Stimulated activated CD4-positive, alpha-beta T cell treated with anti-CD3 and anti-CD28 coated beads, Interleukin-15, amount 100 ng/mL, for 24 hours (primary cell): ENCODE measurements at places on chromosomes 4 and X.

DNA sequence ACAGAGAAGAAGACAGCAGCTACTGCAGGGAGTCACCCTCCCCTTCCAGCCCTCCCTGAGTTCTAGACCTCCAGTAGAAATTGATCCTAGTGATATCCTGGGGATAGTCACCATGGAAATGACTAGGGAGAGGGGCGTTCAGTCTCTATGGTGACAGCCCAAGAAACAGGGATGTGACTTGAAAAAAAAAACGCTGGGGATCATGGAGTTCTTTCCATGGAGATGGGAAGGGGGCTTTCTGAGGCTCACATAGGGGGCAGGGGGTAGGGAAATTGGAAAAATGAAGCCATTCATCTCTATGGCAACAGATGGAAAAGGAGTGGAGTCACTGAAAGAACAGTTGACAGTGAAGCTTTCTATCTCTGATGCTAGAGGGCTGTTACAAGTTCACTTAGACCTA, 28.0 kb upstream of the IGBP1 start:
- DNase-seq, result no peak

GRCh38 chr4:114226968-114227760, 247.7 kb upstream of the ARSJ start:
- no peak for DNase-seq

GRCh38 chr4:159177265-159178150, 74.6 kb downstream of the RAPGEF2 start:
- no peak for DNase-seq

- DNase-seq, result no peak
Measured at GRCh38 chrX:29634516-29634915, 580.8 kb upstream of the MAGEB2 start.

GRCh38 chr4:168797738-168798375, 212.2 kb downstream of the CBR4 start:
- DNase-seq, result no peak

DNA sequence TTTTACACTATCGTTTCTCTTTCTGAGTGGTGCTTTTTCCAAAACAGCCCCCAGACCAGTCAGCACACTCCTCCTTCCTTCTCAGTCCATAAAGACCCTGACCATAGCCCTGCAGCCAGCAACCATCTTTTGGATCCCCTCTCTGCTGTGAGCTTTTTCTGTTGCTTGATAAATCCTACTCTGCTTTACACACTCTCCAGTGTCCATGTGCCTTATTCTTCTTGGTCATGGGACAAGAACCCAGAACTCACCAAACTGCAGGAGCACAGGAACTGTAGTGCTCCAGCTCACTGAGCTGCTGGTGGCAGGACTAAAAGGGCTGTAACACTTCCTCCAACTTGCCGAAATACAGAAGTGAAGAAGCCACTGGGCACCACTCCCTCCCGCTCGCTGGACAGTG, 32.5 kb downstream of the COX18 start:
- no peak for DNase-seq

DNA sequence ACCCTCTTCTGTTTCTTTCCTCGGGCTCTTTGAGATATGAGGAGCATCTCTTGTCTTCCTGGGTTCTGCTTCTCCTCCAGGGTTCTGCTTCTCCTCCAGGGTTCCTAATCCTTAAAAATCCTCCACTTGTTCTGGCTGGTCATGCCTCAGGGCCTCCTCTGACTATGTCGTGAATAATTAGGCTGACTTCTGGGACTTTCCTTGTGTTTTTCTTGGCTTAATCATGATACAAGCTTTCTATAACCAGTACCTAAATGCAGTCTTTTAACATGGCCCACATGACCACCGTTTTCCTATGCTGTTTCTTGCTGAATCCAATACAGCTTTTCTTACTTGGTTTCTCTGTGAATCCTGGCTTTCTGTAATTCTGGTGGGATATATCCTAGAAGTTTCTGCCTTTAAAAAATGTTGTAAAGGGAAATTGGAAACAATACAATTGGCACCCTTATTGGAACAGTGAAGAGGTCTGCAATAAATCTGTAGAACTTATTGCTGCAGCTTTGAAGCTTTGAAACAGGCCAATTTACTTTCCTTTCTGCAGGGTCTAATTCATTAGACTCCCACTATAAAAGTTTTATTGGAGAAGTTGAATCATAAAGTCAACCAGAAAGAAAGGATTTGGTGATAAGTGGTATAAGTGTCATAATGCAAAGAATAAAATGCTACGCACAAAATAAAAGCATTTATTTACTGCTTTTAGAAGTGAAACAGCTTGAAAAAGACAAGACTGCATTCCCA, 213.1 kb downstream of the UGT8 start:
- DNase-seq, result no peak

- no peak for DNase-seq
Measured at GRCh38 chr4:188107931-188108843, 1.2 kb downstream of the TRIML2 start.

GRCh38 chr4:152039691-152040090, 278.9 kb upstream of the GATB start:
- DNase-seq, result no peak

DNA sequence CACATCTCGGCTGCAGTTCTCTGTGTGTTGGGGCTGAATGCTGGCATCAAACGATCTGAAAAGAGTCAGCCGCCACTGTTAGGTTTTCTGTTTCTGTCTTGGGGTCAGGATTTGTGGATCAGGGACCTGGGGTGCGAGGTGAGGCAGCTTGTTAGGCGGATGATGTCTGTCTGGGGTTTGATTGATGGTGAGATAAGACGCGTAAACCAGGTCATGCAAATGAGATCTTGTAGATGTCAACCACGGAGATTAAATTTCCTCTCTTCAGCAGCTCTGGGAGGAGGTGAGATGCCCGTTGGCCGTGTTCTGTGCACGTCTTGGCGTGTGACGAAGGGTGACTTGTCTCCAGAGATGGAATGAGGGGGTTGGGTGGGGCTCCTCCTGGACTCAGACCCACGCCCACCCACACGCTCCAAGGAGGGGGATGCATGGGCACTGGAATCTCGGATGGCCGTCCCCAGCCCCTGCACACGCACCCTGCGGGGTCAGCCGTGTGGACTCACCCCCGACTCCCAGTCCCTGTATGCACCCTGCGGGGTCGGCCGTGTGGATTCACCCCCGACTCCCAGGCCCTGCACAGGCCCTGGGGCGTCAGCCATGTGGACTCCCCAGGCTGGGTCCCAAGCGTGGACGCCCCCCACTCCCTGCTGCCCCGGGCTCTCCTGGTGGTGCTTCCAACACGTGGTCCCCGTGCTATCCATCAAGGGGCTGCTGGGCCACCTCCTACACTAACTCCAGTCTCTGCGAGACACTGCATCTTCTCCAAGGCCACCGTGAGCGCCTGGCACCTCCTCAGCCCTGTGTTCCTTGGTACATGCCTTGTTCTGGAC, 16.0 kb upstream of the UVSSA start:
- DNase-seq, result peak; percentile 74

DNA sequence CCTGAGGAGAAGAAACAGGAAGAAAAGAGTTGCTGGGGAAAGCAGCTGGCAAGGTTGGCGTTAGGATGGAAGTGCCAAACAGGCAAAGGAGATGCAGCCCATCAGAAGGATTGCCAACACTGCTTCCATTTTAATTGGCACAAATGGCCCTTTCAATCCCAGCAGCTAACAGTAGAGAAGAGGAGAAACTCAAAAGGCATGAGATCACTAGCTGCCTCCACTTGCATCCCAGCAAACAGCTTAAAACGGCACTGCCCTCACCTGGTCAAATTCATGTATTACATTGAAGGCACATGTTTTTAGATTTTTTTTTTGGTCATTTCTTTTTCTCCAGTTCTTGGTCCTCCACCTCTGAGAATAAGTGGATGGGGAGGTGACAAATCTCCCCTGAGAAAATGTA, 14.9 kb upstream of the LOC101059915 start:
- peak; percentile 68 for DNase-seq

DNA sequence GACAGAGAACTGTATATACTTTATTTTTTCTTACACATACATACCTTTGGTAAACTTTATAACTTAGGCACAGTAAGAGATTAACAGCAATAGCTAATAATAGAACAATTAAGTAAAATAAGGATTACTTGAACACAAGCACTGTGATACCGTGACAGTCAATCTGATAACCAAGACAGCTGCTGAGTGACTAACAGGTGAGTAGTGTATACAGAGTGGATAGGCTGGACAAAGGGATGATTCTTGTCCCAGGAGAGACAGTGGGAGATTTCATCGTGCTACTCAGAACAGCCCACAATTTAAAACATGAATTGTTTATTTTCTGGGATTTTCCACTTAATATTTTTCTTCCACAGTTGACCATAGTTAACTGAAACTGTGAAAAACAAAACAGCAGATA, 411.8 kb downstream of the PPP1R2C start:
- no peak for DNase-seq

DNA sequence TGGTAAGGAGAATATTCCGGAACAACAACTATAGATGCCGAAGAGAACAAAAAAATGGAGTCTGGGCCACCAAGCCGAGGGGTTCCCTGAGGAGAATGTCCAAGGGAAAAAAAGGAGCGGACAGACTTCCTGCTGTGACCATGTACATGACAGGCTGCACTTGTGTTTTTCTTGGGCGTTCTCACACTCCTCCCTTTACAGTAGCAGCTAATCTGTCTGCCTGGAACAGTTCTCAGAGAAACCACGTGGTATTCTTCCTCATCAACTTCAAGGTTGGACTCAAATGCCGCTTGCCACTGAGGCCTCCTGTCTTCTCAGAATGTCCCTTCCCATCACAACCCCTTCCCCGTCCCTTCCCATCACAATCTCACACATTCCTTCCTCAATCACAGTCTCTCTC, 30.8 kb upstream of the MTNR1A start:
- no peak for DNase-seq

DNA sequence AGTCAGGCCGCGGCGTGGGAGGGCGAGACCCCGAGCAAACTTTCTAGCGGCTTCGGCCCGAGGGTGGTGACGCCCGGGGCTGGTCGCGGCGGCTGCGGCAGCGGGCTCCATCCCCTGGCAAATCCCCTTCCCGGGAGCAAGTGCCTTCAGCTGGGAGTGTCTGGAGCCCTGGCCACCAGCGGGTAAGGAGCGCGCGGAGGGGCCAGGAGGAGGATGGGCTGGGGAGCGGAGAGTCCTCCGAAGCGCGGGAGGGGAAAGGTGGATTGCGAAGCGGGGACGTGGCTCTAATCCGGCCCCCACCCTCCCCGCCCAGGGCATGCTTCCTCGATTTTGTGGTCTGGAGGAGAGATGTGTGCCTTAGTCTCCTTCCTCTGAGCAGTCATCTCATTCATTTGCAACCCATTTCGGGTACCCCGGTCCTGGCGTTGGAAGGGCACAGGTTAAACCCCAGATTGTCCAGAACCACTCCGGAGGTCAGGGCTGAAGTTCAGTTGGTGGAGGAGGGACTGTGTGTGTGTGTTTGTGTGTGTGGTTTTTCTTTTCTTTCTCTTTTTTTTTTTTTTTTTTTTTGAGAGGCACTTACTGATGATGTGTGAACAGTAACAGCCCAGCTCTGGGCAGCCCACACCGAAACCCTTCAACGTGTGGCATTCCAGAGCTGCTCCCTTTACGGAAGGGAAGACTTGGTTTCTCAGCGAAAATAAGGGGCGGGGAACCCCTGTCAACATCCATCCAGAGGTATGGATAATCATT, 516 bp downstream of the SGMS2 start:
- DNase-seq, result no peak

GRCh38 chr4:101279377-101279871, 67.9 kb downstream of the PPP3CA start:
- no peak for DNase-seq

- DNase-seq, result no peak
Measured at GRCh38 chr4:71487344-71487920, 148.6 kb downstream of the SLC4A4 start.

DNA sequence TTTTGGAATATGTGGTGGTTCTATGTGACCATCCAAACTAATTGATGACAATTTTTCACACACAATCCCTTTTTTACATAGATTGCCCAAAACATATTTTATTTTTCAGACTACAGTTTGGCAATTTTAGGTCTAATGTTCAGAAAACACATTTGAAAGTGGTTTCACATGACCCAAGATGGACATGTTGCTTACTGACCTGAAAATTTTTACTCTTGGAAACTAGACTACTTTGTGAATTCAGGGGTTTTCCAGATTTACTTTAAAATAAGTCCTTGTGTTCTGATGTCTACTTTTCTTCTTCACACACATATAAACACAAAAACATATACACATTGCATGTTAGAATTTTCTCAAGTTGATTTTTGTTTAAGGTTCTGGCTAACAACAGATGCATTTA, 79.5 kb downstream of the HMGB2 start:
- no peak for DNase-seq

DNA sequence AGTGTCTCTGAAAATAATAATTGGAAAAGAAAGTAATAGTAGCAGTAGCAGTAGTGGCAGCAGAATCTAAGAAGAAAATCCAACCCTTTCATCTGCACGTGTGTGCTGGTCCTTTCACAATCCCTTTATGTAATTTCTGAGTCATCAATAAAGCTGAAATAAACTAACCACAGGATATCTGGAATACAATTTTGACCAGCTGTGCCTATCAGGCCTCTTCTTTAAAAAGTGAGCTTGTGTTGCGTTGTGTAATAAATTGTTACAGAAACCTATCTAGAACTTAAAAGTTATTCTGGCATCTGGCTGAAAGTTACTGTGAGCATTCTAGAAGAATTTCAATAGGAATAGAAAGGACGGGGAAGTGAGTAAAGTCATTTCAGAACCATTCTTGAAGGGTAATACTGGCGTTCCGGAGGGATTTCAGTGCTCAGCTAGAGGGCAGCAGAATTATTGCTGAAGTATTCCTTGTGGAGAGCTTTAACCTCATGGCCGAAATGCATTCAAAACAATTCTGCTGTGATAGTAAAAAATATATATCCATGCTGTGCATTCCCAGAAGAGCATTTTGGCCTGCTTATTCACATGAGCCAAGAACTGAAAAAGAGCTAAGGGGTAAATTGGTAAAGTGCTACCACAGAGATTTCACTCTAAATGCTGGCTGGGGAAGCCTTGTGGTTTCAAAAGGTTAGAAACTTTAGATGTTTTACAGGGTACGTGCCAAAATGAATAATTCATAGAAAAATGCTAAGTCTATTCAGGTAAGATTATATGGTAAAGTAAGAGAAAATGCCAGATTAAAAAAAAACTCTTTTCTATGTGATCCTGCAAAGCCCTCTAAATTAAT, 260.6 kb downstream of the NKX6-1 start:
- no peak for DNase-seq

- DNase-seq, result no peak
Measured at GRCh38 chr4:140234697-140235060, 80.7 kb upstream of the MAML3 start.

DNA sequence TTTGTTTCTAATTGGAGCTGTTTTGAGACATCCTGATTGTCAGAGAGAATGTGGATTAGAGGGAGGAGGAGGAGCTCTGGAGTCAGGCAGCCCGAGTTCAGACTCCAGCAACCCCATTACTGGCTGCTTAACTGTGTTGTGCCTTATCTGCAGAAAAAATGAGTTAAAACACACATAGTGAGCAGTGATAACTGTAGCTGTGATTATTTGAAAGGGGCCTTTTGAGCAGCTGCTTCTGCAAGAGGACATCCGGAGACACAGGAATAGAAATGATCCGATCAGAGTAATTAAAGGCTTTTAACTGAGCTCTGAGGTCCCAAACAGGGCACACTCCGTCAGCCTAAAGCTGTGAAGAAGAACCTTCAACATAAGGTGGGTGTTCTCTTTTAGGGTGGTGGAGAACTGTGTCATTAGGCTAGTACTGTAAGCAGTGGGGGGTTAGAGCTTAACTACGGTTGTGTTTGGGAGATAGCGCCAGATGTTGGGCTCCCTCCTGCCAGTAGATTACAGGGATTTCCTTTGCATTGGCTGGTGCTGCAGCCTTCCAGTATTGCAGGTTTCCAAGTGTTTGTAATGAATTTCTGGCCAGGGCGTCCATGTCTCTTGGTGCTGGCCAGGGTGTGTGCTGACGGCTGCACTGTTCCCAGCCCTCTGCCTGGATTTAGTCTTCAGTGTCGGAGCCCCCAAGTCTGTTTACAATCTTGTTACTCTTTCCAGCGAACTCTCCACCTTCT, 24.3 kb downstream of the ADD1 start:
- DNase-seq, result no peak
